ENCODE measurements at places on chromosomes 3 and 15.
A peak's percentile ranks its signal among the peaks of the same experiment; 100 is the strongest.

DNA sequence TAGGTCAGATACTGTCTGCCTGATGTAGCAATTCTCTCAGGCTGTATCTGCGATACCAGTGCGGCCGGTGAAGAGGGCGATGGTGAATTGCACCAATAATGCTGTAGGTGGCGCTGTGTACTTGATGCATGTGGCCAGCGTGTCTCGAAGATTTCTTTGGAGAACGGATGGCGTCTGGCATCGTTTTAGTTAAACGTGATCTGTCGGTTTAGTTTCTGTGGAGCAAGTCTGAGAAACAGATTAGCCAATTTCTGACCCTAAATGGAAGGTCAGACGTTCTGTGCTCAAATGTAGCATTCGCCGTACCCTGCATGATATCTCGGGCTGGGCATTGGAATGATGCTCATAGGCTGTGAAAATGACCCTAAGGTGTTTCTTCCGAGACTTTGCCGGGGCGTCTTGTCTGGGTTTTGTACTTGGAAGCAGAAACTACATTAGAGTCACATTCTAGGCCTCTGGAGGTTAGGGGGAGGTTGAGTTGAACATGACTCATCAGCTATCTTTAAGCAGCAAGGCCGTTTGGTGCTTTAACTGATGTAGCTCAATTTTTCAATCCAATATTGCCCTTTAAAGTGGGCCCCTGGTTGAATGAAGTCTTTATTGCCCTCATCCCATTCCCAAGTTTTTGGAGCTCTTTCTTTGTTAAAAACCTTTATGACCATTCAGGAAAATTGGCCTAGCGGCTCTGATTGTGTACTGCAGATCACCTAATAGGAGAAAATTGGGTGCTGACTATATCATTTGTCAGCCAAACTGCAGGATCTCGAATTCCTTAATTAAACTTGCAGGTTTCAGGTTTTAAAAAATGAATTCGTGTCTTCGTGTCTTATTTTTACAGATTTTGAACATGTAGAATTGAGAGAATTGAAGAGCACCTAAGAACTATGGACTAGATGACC lies 80.0 kb downstream of the SQOR start:
- peak; percentile 29 for DNase-seq

GRCh38 chr3:16119887-16120286 lies 54.6 kb upstream of the GALNT15 start:
- DNase-seq, result no peak

- DNase-seq, result no peak
Measured at GRCh38 chr15:95261546-95261945, 1030.2 kb downstream of the MCTP2 start.

GRCh38 chr15:70265466-70265978 lies 167.8 kb upstream of the TLE3 start:
- no peak for DNase-seq

DNA sequence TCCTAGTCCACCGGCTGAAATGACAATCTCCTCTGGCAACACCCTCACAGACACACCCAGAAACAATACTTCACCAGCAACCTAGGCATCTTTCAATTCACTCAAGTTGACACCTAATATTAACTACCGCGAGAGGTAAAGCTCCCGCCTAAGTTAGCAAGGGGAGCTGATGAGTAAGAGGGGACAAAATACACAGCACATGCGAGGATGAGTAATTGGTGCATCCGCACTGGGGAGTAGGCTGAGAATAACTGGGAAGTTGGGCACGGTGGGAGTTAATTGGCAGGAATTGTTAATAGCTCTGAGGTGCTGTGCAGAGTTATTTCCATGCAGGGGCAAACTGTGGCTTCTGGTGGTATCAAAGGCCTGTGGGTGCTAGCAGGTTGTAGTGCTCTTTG lies 14.5 kb upstream of the PLD1 start:
- DNase-seq, result no peak

- no peak for DNase-seq
Measured at GRCh38 chr3:32200490-32200889, 38.0 kb upstream of the CMTM8 start.

DNA sequence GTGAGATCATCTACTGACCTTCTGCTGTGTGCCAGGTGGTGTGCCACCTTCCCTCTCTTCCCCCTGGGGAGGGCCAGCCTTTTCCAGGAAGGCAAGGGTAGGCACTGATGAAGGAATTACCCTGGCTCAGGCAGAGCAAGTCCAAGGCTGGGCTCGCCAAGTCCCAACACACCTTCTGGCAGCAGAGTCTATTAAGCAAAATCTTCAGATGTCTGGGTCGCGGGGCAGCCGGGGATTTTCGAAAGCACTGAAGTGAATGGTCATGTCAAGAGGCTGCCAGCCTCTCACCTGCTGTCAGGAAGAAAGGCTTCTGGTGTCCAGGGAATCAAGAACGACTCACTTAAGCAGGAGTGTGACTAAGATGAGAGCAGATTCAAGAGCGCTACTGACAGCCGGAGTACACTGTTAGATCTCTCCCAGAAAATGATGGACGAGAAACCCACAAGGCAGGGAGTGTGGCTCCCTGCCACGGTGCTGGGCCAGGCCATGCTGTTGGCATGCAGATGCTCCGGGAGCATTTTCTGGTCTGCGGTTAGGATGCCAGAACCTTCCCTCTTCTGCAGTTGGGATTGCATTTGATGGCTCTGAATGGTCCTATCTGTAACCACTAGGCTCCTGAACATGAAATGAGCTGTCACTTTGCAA lies 479.8 kb downstream of the SHQ1 start:
- DNase-seq, result no peak

DNA sequence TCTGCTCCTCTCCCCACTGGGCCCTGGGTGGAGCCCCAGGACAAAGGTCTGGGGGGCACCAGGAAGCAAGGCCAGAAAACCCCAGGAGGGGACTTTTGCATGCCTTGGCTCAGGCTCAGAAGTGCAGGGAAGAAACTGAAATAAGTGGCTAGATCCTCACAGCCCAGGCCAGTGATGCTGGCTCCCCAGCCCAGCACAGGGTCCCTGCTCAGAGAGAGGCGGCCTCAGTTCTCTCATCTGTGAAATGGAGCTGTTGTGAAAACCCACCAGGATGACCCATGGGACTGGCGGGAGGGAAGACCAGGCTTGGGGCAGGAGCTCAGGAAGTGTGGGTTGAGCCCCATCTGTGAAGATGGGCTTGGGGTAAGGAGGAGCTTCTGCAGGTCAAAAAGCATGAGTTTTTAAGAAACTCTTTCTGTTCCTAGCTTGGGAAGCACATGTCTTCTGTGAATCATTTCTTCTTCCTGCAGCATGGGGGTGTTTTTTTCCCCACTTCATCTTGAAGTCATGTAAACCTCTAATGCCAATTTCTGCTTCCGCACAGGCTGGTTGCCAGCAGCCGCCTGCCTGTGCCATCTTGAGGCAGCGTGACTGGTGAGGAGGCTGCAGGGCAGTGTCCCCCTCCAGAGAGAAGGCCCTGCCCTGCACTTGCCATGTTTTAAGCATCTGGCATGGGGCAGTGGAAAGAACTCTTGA lies 118.6 kb downstream of the SMAD6 start:
- no peak for DNase-seq

GRCh38 chr15:51302480-51302879 lies 35.9 kb downstream of the CYP19A1 start:
- no peak for DNase-seq

DNA sequence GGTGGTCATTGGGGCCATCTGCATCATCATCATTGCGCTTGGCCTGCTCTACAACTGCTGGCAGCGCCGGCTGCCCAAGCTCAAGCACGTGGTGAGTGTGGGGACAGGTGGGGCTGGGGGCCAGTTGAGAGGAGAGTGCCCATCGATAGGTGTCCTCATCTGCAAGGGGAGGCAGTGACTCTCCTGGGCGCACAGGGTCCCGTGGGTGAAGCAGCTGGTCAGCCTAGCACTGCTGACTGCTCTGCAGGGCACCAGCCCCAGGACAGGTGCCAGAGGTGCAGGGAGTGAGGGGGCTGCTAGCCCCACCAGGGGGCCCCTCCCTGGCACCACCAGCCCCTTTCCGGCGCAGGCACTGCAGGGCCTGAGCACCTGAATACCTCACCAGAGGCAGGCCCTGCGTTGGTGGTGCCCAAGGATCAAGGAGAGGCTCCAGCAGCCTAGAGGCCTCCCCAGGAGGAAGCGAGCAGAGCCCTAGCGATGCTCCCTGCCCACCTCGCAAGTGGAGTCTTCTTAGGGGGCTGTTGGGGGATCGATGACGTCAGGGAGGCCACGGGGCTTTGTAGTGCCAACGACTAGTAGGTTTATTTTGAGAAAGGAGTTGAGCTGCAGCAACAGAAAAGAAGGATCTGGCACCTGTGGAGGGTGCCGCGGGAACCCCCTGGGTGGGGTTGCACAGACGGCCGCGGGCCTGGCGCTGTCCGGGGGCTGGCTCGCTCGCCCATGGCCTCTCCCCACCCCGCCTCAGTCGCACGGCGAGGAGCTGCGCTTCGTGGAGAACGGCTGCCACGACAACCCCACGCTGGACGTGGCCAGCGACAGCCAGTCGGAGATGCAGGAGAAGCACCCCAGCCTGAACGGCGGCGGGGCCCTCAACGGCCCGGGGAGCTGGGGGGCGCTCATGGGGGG lies 976 bp upstream of the ABTB1 start:
- DNase-seq, result no peak

DNA sequence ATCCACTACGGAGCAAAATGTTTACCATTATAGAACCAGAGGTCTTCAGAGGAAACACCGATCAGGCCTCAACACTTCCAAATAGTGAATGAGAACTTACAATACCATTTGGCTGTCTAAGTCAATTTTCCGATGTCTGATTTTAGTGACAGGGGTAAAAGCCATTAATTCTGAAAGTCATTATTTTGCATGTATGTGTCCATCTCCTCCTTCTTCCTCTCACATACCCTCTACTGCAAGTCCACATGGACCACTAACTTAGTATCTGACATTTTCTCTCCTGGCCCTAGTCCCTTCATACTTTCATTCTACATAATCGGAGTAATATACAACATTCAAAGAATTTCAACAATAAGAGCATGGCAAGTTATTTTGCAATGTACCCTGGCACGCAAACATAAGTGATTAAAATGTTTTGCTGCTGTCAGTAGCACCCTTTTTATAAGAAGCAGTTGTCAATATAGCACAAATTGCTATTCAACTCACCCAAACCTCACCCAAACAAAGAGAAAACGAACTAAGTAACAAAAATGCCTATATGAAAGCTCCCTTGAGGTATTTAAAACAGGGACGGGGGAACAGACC lies 1.9 kb downstream of the TOP2B start:
- DNase-seq, result no peak

- DNase-seq, result no peak
Measured at GRCh38 chr3:20047341-20047779, 7.1 kb downstream of the KAT2B start.

DNA sequence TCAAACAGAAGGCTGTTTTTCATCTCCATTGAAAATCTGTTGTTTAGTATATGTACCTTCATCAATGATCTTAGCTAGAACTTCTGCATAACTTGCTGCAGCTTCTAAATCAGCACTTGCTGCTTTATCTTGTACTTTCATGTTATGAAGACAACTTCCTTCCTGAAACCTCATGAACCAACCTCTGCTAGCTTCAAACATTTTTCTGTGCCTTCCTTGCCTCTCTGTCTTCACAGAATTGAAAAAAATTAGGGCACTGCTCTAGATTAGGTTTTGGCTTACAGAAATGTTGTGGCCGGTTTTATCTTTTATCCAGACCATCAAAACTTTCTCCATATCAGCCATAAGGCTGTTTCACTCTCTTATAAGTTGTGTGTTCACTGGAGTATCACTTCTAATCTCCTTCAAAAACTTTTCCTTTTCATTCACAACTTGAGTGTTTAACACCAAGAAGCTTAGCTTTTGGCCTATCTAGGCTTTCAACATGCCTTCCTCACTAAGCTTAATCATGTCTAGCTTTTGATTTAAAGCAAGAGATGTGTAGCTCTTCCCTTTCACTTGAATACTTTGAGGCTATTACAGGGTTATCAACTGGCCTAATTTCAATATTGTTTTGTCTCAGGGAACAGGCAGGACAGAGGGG lies 78.6 kb downstream of the IGSF11 start:
- no peak for DNase-seq

- DNase-seq, result no peak
Measured at GRCh38 chr3:170816841-170817240, 53.2 kb downstream of the RPL22L1 start.

DNA sequence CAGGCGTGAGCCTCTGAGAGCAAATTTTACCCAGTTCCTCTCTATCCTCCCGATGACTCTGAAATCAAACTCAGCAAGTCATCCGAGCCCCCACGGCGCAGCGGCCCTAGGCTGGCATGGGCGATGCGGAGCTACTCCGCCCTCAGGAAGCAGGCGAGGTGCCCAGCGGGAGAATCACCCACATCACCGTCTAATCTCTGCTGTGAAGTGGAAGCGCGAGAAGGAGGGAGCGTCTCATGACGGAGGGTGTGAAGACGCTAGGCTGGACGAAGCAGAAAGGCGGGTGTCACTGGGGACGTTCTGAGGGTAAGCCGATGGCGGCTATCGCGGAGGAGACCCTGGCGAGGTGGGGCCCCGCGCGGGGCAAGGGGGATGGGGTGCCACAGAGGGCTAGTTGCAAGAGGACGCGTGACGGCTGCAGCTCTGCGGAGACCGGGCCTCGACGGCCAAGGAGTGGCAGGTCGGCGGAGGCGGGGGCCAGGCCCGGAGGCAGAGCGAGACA lies 9.1 kb upstream of the GNAI2 start:
- DNase-seq, result no peak

DNA sequence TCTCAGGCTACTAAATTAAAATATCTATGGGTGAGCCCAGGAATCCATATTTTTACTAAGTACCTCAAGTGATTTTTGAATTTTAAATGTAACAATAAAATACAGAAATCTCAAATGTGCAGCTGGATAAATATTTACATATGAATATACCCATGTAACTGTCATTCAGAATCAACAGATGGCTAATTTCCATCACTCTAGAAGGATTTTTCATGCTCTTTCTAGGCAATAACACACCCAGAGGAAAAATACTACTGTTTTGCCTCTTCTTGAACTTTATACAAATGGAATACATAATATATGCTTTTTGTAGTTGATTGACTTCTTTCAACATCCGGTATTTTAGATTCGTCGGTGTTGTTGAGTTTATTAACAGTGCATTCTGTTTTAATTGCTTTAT lies 601.3 kb upstream of the NECTIN3 start:
- no peak for DNase-seq

GRCh38 chr15:67144609-67145311 lies 79.4 kb downstream of the SMAD3 start:
- no peak for DNase-seq

GRCh38 chr3:29486096-29486495 lies 205.2 kb downstream of the RBMS3 start:
- no peak for DNase-seq
